ENCODE measurements at places on chromosomes 4 and X.

DNA sequence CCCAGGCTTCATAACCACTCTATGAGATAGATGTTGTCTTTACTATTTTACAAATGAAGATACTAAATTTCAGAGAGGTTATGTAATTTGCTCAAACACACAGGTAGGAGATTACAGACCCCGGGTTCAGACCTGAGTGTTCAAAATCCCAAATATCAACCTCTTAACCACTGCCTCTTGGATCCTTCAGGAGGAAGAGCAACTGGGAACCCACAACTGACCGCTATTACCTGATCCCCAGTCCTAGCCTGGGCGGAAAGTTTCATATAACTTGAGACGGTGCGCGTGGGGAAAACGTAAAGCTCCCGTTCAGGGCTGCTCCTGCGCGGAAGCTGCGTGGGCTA lies 8.9 kb upstream of the PRDM8 start:
- no peak for DNase-seq

DNA sequence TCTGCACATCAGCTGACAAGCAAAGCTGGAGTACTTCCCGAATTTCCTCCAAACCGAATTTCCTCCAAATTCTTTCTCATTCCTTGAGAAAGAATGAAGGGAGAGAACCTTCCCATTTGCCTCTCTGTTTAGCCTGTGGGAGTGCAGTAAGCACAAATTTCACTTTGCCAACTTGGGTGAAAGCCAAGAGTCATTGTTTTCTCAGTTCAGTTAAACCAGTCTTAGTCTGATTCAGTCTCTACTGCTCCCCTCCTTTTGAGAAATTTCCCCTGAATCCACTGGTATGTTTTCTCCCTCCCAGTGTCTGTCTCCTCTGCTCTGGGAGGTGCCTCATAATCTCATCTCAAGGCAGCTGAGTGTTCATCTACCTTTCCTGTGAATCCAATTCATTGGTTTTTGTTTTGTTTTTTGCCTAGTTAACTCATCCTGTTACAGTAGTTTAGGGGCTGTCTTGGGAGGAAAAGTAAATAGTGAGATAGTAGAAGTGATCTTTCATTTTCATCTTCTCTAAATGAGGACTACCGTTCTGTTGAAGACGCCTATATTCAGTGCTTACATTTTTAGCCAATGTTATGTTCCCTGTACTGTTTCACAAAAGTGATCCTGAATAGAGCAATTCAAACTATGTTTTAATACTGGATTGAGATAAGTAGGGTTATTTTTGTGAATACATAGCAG lies 49.0 kb downstream of the SYTL5 start:
- no peak for DNase-seq

- no peak for DNase-seq
Measured at GRCh38 chr4:101127176-101127790, 220.0 kb downstream of the PPP3CA start.

GRCh38 chr4:70473679-70474078 lies 1.7 kb downstream of the MUC7 start:
- no peak for DNase-seq

DNA sequence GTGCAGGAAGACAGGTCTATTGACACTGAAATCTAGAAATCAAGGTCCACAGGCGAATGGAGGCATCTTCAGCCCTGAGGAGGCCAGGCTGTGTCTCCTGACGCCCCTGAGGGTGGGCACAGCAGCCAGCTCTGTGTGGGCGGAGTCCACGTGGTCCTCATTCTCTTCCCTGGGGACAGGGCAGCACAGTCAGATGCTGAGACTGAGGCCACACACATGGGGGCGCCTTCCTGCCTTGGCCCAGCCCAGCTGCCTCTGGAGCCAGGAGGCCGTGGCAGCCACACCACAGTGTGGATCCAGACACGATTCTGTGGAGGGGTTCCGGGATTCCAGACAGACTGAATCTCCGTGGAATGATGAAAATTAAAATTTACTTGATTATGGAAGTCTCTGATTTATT lies 20.8 kb downstream of the FGFR3 start:
- no peak for DNase-seq

GRCh38 chr4:67558493-67558892 lies at the start of gene STAP1:
Gene STAP1 (plus strand): TSS chr4:67558727. CDS start chr4:67558810, 83 bp downstream.
- DNase-seq, result no peak

GRCh38 chrX:111336141-111336540 lies 65.9 kb upstream of the CAPN6 start:
- no peak for DNase-seq

GRCh38 chr4:148074462-148074861 lies 342.6 kb downstream of the ARHGAP10 start:
- DNase-seq, result no peak

GRCh38 chr4:10074767-10075105 lies 41.9 kb downstream of the WDR1 start:
- DNase-seq, result no peak

- DNase-seq, result no peak
Measured at GRCh38 chrX:5051831-5052491, 1176.7 kb downstream of the NLGN4X start.

DNA sequence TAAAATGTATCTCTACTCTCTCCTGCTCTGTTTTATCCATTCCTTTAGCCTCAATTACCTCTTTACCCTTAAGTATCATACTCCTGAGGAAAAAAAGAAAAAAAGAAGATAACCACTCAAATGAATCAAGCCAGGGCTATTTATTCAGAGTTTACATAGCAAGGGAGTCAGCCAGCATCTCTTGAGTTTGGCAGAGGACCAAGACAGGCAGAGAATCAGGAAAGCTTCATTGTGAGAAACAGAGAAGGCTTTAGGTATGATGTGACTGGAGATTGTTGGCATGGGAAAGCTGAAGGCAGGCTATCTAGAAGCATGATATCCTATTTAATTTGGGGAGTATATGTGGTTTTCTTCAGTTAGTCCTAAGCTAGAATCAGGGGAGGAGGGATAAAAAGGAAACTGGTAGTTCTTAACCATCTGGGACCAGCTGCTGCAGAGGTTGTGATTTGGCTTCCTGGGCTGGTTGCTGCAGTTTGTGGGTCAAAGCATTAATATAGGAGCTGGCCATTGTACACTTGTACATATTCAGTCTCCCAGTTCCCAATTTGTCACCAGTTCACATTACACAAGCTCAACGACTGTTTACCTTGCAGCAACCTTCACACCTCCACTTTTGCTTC lies 11.2 kb downstream of the APELA start:
- no peak for DNase-seq

- DNase-seq, result no peak
Measured at GRCh38 chr4:150569998-150570535, 11.9 kb upstream of the MAB21L2 start.

- no peak for DNase-seq
Measured at GRCh38 chr4:89324671-89325070, 17.1 kb upstream of the GPRIN3 start.

DNA sequence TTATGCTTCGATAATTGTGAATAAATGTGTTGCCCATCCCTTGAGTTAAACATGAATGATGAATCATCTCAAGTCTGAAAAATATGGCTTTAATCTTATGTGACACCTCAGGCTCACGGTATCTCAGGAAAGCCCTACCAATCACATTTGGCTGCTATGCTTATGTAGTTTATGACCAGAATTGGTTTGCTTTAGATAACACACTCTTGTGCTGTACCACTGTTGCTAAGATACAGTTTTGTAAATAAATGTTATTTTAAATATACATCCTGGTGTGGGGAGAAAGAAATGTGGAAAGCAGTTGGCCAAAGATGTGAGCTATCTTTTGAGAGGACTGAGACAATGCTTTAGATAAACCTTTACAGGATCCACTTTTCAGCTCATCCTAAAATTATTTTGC lies 63.2 kb downstream of the NPY1R start:
- DNase-seq, result no peak

Data from iPS DF 19.7 (cell line).